NCI-H2227 treated with DMSO at 0.1 percent for 48 hours (cell line): ENCODE measurements at places on chromosomes 2 and 18.

GRCh38 chr2:121866789-121867188 is 111.3 kb downstream of the TSN start:
- no peak for DNase-seq

DNA sequence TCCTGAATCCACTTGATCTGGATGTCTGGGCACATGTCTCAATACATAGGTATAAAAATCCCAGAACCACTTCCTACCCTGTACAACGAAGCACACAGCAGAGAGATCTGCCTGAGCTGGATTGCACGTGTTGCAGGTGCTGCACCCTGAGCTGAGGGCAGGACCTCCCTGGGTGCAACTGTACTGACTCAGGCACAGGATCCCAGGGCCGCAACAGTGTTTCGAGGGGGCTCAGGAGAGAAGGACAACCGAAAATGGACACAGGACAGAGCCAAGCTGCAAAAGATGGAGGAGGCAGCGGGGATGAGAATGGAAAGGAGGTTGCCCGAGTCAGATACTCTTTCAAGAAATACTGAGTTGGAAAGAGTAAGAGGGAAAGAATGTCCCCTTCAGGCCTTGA is 354.1 kb downstream of the EIPR1 start:
- DNase-seq = no peak

DNA sequence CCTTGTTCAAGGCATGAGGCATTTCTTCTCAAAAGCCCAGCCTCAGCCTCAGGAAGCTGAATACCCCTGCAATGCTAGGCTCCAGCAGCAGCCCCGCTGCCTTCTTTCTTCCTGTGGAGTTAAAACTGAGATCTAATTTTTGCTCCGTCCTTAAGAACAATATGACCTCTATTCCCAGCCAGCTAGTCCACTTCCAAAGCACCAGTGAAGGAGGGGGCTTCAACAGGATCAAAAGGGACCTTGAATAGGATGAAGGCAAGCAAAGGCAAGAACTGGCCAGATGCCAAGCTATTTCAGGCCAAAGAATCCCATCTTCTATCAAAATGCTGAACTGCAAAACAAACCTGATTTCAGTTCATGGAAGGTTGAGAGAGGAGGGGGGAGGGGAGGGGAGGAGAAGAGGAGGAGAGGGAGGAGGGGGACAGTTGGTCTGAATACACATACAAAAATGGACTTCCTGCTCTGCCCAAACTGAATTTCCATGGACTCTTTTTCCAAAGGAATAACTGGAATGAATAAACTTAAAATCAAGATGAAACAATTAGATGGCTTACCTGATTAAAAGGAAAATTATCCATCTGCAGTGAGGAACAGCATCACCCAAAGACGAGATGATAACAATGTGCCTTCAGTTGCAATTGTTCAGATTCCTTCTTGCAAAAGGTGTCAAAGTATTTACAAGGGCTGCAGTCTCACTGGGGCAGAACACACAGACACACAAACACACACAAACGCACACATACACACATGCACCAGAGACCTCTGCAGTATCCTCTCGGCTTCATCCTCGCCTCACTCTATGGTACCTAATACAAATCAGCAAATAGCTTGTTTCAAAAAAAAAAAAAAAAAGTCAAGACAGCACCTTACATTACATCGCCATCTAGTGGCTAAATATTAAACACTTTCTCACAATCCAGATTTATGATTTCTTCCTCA is at the start of gene SCN1A:
SCN1A (minus strand) TSS at position 804 of the 939 bp plus-strand sequence. CDS start 54,399 bp downstream, outside the sequence.
- DNase-seq = peak; percentile 84

- DNase-seq = no peak
Observed at GRCh38 chr2:207201416-207201815, 35.7 kb upstream of the KLF7 start.

GRCh38 chr2:240146627-240147278 is 6.3 kb upstream of the OTOS start:
- DNase-seq = no peak

DNA sequence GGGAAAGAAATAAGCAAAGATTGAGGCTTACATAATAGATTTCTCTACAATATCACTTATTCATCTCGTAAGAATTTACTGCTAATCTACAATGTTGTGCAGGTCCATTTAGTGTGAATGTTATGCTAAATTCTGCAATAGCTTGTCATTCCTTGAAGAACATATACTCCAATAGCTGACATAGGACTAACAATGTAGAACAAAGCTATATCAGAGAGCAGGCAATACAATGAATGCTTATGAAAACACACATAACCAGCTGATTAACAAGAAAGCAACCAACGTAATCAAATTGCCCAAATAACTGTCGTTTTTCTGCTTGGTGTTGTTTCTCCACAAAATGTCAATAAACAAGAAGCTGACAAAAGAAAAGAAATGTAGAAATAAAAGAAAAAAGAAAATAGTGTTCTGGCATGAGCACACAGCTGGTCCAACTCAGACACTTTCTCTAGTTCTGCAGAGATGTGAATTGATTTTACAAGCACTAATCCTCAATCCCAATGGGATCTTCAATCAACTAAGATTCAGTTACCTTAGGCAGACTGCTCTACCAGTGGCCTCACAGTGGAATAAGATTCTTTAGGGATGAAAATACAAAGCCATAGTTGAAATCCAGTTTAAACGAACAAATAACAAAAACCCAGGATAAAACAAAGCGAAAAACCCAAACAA is 1024.7 kb upstream of the PIK3C3 start:
- DNase-seq = no peak

DNA sequence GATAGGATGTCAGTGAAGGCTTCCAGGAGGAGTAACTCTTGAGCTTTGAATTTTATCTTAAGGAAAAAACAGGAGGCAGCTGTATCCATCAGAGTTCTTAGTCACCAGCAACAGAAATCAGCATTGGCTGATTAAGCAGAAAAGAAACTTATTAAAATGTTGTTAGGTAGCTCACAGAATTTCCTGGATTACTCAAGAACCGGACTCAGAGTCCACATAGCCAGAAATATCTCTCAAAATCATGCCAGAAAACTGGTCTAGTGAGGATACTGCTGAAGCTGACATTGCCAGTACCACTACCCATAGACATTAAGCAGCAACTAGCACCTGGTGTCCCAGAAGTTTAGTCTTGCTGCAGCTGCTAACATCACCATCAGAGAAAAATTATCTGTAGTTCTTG is 10.1 kb upstream of the AFTPH start:
- DNase-seq = no peak

DNA sequence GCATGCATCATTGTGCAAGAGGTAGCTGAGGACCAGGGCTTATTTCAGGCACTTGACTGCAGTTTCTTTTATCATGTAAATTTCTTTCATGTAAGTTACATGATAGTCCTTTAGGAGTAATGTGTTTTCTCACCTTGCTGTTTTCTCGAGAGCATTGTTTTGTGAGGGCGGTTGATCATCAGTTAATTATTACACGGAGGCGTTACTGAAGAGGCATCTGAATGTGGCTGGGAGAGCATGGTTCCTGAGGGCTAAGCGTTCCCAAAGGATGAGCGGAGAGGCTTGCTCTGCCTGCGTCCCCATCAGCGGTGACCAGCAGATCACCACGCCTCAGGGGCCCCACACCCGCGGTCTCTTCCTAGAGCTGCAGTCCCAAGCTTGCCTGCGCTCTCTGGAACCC is 156.1 kb upstream of the NFATC1 start:
- DNase-seq = no peak

DNA sequence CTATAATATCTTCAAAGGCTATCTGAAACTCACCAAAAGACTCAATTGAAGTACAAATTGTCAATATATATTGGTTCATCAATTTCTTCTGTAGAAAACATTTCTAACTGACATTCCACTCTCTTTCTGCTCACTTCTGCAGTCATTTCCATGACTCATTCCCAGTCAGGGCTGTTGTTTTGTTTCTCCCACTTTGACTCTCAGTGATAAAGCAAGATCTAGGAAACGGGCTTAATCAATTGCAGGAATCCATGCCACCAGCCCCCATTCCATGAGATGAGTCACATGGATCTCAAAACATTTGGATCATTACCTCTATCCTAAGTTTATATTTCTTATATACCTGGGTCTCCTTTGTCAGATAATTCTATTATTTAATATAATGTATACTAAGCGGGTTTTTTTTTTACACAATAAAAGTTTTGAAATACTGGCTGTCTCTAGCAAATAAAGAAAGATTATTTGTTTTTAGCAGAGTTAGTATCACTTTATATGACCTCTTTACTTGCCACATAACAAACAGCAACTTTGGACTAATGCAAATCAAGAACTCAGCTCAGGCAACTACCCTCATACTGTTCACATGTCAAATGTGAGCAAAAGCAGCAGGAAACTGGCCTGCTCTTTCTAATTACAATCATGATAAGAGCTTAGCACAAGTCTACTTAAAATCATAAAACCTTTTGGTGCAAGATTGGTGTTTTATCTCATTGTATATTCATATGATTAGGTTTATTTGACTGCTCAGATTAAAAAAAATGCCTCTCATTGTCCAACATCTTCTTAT is 251.1 kb upstream of the PIK3C3 start:
- no peak for DNase-seq

- peak; percentile 29 for DNase-seq
Observed at GRCh38 chr18:70491734-70492348, 203.0 kb downstream of the SOCS6 start.

DNA sequence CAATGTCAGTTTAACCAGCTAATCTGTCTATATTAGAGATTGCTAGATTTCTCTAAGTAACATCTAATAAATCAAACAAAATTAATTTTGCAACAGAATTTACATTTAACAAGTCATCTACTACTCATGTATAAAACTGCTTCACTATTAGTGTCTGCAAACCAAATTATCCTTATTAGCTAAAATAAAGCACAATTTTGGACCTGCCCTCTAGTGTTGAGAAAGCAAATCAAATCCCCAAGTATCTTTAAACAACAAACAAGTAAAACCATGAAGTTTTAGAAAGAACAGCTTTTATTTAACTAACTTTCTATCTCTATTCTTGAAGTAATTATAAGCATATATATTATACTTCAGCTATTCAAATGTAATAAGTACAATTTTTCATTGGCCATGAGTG is 113.1 kb upstream of the SP3 start:
- no peak for DNase-seq

GRCh38 chr2:54995553-54995952 is 54.7 kb downstream of the RTN4 start:
- no peak for DNase-seq

GRCh38 chr2:5940596-5941535 is 248.7 kb downstream of the SOX11 start:
- DNase-seq = no peak

- DNase-seq = no peak
Observed at GRCh38 chr2:6864923-6865345, 773 bp downstream of the CMPK2 start.

- DNase-seq = no peak
Observed at GRCh38 chr2:158131919-158132566, 30.4 kb downstream of the UPP2 start.

DNA sequence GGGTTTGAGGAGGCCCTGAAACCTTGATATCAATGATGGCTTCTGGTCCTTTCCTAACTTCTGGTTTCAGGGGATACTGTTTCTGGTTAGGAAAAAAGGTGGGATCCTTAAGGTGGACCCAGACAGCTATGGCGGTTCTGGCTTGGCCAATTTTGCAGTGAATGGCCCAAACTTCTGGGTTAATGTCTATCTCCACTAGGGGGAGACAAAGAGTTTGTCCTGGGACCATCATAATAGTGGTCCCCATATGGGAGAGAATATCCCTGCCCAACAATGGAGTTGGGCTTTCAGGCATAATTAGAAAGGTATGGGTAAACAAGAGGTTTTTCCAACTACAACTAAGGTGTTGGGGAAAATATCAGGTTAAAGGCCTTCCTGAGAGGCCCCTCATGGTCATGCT is 273.5 kb downstream of the CALCRL start:
- no peak for DNase-seq

DNA sequence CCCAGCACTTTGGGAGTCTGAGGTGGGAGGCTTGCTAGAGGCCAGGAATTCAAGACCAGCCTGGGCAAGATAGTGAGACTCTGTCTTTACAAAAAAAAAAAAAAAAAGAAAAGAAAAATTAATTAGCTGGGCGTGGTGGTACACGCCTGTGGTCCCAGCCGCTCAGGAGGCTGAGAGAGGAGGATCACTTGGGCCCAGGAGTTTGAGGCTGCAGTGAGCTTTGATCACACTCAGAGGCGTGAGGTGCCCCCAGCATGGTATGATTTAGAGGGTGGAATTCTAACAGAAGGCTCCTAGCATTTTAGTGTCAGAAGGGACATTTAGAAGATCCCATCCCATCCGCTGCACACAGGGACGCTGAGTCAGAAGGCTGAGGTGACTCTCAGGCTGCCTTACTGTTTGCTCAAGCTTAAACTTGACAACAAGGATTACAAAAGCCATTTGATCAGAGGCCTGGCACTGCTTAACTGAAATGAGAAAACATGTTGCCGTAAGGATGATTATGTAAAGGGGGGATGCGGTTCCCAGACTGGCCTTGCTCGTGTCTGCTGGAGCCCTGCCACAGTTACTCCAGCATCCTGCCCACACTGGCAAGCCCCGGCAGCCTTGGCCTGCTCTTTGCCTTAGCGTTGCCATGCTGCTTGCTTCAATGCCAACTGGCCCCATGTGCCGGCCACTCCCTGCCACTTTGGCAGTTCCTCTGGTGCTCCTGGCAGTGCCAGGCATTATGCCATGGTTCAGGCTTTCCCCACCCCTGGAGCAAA is 45.6 kb upstream of the SLC1A4 start:
- DNase-seq = no peak

- no peak for DNase-seq
Observed at GRCh38 chr18:26863921-26864497, 1.5 kb downstream of the AQP4 start.

- DNase-seq = no peak
Observed at GRCh38 chr2:186531257-186531775, 45.3 kb downstream of the ZC3H15 start.

GRCh38 chr2:23385351-23385747 is 370 bp downstream of the KLHL29 start:
- no peak for DNase-seq

DNA sequence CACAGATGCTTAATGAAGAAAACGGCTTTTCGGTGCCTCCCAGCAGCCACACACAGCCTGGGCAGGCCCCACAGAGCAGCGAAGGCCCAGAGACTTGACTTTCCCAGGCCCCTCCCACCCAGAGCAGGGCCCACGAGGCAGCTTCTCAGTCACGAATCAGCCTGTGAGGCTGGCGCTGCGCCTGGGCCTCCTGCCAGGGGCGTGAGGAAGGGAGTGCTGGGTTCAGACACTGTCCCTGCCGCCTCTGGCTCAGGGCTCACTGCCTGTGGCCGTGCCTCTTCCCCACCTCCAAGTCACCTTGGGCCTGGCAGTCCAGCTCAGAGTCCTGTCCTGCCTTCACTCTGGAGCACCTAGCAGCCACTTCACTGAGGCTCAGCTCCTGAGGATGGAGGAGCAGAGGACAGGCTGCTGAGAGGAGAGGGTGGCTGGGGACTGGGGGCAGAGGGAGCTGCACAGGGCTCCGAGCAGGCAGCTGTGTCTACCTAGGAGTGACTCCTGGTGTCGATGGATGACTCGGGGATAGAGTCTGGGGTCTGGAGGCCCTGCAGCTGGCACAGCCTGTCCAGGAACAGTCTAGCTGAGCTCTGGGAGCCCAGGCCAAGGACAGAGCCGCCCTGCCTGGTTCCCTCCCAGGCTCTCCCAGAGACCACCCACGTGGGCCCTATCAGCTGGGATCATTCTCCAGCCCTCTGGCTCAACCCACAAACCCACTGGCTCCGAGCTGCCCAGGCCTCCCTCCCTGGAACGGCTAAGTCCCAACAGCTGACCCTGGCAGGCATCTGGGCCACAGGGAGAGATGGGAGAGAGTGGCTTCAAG is 36.4 kb upstream of the FOSL2 start:
- no peak for DNase-seq

GRCh38 chr2:88098558-88098900 is 29.3 kb downstream of the FABP1 start:
- DNase-seq = no peak
